Fibroblast of lung (primary cell): ENCODE measurements at places on chromosomes 4 and X.

- DNase-seq = peak; percentile 51
These were observed 84.3 kb downstream of the NBDY start for GRCh38 chrX:56813318-56813837.

GRCh38 chr4:151267104-151267503, 9.9 kb upstream of the PRSS48 start:
- no peak for DNase-seq

- peak; percentile 84 for DNase-seq
These were observed 65.3 kb upstream of the NDUFC1 start for GRCh38 chr4:139367421-139368090.

DNA sequence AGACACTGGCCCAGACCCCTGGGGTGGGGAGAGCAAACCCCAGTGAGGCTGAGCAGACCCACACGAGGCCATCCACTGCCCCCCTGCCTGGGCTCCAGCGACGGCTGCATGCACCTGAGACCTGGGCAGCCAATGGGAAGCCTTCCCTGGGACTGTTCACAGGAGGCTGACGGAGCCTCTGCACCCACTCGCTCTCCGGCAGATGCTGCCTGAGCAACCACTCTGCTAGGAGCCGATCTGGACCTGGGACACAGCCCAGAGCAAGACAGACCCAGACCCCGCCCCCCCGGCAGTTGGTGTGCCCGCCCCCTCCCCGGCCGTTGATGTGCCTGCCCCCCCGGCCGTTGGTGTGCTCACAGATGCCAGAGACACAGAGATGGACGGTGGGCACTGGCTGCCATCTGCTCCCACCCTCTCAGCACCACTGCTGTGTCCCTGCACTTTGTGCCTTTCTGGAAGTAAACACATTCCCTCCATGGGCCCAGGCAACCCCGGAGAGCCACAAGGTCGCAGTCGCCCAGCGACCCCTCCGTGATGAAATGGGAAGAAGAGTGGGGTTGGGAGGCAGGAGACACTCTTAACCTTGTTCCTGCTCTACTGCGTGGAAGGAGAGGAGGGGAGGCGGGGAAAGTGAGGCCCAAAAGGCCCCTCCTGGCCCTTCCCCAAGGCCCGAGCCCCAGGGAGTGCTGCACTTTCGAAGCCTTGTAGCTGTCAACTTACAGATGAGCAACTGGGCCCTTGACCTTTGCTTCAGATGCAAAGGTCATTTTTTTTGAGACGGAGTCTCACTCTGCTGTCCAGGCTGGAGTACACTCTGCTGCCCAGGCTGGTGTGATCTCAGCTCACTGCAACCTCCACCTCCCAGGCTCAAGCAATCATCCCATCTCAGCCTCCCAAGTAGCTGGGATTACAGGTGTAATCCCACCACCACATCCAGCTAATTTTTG, 62.0 kb downstream of the ZFYVE28 start:
- no peak for DNase-seq

- no peak for DNase-seq
These were observed 20.1 kb downstream of the STX18 start for GRCh38 chr4:4521731-4522130.

DNA sequence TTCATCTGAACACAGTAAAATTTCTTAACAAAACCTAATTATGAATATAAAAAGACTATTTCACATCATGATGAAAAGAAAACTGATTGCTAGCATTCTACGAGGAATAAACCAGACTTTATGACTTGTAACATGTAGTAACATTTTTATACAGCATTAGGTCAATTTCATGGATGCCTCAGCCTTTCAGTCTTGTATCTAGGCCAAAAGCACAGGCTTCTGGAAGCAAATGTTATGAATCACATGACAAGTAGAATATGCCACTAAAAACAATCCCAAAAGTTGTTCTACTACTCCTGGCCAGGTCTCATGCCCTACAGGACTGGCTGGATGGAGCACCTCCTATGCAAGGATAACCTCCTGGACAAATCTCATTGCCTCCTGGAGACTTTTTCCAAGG, 101.2 kb downstream of the ARHGAP6 start:
- no peak for DNase-seq

DNA sequence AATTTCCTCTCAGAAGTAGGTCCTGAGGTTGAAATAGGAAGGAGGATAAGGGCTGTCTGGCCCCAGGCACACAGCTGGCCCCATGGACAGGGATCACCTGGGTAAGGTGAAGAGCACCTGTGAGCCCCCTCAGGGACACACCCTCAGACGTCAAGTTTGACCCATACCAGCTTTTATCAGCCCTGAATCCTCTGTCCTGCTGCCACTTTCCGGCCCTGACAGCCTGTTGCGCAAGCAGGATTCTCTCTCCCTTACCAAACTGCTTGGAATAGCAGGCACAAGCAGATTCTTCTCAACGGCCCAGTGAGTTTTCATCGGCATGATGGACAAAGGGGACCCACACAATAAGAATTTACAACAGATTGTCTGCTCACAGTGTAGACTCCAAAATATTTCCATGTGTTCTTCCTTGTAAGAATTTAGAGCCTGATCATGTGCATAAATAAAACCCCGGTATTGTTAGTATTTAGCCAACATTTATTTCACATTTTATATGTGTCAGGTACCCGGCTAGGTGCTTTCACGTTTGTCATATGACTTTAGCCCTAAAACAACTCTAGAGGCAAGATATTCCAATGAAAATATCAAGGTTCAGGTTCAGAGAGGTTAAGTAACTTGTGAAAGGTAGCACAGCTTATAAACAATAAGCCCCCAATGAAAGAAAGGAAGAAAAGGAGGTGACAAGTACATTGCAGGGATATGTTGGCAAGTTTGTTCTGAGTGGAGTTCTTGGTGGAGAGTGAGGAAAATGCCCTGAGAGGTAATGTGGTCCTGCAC, 107.2 kb upstream of the KIT start:
- peak; percentile 33 for DNase-seq
